ENCODE measurements at places on chromosomes 1 and 21.

DNA sequence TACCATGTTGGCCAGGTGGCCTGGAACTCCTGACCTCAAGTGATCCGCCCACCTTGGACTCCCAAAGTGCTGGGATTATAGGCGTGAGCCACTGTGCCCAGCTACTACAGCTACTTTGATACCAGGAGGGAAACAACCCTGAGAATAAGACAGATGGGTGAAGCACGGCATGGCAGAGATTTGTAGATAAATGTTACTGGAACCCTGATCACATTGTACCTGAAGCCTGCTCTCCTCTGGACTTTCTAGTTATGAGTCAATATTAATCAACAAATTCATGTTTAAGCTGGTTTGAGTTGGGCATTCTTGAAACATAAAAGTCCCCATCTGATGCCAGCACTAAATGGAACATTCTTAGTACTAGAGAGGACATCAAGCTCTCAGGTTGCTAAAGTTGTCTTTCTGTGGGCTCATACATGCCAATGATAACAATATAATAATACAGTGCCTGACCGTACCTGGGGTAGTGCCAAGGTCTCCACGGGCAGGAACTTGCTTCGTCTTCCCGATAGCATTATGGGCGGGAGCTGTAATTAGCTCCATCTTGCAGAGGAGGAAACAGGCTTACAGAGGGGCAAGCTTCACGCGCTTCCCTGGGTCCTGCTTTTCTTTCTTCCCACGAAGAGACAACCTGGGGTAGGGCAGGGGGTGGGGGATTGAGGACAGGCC is 30.7 kb upstream of the SLC19A1 start:
- no peak for DNase-seq

GRCh38 chr21:46117586-46118315 is 19.8 kb downstream of the COL6A2 start:
- DNase-seq: peak; percentile 44

GRCh38 chr1:107946794-107947193 is 18.2 kb downstream of the VAV3 start:
- DNase-seq: no peak

- DNase-seq: no peak
Measured at GRCh38 chr1:201424146-201424545, 2.6 kb upstream of the TNNI1 start.
